ENCODE measurements at places on chromosomes 13 and 19. TPM values are rescaled to one million over a fixed set of nuclear protein-coding genes. Genes with fewer than 3 reads are reported as not detected.

DNA sequence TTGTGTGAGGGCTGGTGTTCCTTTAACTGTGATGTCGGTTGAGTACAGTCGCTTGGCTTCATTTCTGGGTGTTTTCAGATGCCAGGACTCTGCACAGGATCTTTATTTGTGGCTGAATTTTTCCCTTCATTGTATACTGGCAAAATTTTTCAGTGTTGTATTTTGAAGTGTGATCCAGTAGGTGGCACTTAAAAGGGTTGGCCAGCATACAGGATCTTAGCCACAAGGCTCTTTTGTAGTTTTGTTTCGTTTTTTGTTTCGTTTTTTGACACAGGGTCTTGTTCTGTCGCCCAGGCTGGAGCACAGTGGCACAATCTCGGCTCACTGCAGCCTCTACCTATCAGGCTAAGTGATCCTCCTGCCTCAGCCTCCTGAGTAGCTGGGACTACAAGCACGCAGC is 8.7 kb downstream of the FCAR start:
- DNase-seq: no peak

DNA sequence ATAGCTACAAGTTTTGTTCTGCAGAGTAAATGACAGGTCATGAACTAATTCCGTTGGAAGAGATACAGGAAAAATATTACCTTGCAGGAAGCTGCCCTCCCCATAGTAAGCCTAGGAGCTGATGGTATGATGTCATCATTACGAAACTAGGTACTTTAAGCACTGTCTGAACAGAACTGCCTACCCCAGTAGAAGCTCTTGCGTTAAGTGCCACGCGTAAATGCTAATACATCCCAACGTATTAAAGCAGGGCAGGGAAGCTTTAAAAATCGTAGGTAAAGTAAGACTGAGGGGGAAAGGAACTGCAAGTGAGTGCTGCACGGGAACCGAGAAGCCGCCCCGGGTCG is 572 bp downstream of the UGGT2 start:
- DNase-seq: no peak

GRCh38 chr13:35769812-35770211 is 293.3 kb upstream of the MAB21L1 start:
- DNase-seq: no peak

DNA sequence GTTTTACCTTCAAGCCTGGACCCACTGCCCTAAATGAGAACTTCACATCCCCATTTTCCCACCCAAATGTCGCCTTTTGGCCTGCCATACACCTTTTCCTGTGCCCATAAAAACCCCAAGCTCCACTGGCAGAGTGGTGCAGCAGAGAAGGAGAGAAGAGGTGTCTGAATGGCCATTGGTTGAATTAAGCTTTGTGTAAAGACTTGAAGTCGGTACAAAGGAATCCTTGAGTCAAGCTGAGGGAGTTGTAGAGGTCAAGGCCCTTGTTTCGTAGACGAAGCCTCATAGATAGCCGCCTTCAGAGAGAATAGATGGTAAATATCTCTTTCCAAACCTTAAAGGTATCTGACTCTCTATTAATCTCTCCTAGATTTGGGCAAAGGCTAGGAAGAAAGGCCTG is 1479.2 kb upstream of the PRR20A start:
- no peak for DNase-seq

The HIPK4 gene
- not detected for total RNA-seq

DNA sequence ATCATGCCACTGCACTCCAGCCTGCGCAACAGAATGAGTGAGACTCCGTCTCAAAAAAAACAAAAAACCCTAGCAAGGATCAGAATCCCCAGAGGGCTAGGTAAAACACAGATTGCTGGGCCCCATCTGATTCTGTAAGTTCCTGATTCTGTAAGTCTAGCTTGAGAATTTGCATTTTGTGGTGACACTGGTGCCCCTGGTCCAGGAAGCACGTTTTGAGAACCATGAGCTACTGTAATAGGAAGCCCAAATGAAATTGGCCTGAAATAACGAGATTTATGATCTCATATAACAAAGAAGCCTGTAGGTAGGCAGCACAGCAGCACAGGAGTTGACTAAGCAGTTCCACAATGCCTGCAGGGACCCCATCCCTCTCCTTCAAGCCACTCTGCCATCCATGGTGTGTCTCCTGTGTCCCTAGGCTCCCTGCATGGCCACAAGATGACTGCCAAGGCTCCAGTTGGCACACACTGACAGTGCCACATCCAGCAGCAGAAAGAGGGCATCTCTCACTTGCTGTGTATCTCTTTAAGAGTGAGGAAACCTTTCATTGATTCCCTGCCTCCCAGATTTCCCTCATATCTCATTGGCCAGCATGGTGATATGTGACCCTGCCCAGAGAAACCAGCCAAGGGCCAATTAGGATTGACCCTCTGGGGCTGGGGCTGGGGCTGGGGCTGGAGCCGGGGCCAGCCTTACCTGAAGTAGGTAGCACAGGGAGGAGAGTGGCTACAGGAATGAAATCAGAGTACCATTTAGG is 21.7 kb downstream of the SIPA1L3 start:
- DNase-seq: no peak

The FAAP24 gene
- total RNA-seq: 1.4 TPM

DNA sequence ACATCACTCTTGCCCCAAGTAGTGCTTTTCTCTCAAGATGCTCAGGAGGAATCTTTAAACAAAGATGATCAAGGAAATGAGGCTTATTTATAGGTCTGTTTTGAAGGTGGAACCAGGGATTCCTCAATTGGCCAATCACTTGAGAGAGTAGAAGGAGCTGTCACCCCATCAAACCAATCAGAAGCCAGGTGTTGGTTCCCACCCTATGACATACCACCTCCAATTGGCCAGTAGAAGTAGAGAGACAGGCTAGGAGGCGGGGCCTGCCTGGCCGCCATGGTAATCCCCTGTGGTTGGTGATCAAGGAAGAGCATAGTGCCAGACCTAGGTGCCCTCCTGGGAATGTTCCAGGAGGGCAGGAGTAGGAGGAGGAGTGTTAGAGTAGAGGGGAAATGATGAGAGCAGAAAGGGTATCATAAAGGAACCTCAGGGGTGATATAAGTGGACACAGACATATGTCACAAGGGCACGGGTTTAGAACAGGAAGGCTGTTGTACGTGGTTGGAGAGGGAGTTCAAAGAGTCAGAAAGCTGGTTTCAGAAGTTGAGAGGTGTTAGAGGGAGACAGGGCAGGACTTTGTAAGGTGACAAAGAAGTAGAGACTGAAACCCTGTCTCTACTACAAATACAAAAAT is 10.5 kb downstream of the PMIS2 start:
- no peak for DNase-seq

GRCh38 chr19:46660551-46661019 is 397 bp downstream of the DACT3 start:
- DNase-seq: no peak

The CCDC8 gene
- total RNA-seq: 6.1 TPM

DNA sequence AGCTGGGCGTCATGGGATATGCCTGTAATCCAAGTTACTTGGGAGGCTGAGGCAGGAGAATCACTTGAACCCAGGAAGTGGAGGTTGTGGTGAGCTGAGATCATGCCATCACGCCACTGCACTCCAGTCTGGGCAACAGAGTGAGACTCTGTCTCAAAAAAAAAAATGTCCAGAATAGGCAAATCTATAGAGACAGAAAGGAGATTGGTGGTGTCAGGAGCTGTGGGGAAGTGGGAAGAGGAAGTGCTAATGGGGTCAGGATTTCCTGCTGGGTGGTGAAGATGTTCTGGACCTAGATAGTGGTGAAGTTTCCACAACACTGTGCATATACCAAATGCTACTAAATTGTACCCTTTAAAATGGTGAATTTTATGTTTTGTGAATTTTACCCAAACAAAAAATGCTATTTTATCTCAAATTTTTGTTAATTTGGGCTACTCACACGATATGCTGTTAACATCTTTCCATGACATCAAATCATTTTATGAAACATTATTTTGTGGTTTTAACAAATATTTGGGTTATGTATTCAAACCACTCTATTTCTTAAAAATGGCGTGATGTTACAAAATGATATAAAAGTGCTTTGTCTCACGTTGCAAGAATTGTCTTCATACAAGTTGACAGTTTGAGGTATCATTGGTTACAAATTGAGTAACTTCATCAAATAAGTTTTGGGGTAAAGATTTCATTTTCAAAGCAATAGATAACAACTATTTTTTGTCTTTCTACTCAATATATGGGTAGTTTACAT is 7.4 kb upstream of the CYP4F3 start:
- no peak for DNase-seq

The CLEC4G gene
- 3.6 TPM for total RNA-seq

The CAMSAP3 gene
- 0.28 TPM for total RNA-seq

GRCh38 chr19:46648060-46648960 is 12.3 kb upstream of the GNG8 start:
- DNase-seq: no peak

DNA sequence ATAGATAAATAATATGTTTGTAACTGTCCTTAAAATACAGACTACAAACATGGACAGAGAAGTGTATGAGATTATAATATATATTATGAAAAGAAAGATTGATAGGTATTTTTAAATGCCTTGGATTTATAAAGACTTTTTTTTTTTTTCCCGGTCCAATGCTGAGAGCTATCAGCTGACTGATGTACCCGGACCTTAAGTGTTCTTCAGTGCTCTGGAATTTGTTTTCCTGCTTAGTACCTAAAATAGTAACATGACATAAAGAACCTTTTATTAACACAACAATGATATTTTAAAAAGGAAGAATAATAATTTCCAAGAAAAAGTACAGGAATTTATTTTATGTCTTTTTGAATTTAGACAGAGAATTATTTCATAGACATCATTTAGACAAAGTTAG is 795.5 kb upstream of the PCDH9 start:
- no peak for DNase-seq

DNA sequence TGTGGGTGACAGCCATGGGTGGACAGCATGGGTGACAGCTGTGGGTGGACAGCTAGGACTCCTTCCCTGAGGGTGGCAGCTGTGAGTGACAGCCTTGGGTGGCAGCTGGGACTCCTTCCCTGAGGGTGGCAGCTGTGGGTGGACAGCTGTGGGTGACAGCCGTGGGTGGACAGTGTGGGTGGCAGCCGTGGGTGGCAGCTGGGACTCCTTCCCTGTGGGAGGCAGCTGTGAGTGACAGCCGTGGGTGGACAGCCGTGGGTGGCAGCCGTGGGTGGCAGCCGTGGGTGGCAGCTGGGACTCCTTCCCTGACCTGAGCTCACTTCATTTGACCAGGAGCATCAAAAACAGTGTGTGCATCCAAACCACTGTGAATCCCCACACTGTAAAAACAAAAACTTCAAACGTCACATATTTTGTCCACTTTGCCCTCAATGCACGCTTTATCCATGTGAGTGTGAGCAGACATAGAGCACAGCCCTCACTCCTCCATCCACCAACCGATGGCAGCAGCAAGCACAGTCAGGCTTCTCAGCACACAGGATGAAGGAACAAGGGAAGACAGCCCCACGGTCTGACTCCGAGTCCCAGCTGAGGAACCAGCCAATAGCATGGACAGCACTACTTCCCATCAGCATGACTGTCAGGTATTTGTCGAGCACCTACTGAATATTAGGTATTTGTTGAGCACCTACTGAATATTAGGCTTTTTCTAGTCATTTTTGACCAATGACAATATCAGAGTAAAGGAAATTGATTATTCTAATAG is 1.6 kb upstream of the CFAP97D2 start:
- no peak for DNase-seq

The HCST gene
- total RNA-seq: not detected

The NOVA2 gene
- total RNA-seq: 3.0 TPM

The ZIK1 gene
- total RNA-seq: 4.8 TPM

DNA sequence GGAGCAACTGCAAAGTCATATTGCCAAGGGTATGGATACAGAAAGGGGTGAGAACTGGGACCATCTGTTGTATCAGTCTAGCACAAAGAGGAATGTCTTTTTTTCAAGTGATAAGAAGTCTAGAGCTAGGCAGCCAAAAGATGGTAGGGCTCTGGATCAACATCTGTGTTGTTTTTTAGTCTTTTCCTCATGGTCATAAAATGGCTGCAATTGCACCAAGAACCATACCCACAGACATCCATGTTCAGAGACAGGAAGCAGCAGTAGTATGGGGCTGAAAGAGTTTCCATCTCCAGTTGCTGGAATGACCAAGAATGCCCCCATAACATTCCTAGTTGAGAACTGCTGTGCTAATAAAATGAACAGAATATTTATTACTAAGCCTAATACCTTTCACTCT is 25.6 kb downstream of the KCNC3 start:
- DNase-seq: no peak

GRCh38 chr13:40394304-40394985 is 272.0 kb downstream of the FOXO1 start:
- no peak for DNase-seq

GRCh38 chr13:82358284-82358683 is 1524.0 kb downstream of the SLITRK1 start:
- no peak for DNase-seq

The ADAMTS10 gene
- total RNA-seq: 90.6 TPM

The TDRD3 gene
- total RNA-seq: 41.0 TPM

DNA sequence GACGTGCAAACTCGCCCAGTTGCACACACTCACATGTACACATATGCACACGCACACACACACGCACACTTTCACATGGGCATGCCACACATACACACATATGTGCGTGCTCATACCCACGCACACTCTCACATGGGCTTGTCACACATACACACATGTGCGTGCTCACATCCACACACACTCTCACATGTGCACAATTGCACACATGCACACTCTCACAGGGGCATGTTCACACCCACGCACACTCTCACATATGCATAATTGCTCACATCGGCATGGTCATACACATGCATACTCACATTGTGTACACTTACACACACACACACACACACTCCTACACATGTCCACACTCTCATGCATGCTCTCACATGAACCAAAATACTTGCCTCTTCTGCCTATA is 32.8 kb upstream of the PEPD start:
- DNase-seq: no peak

The ZNF121 gene
- 28.6 TPM for total RNA-seq

The FARP1 gene
- total RNA-seq: 61.9 TPM

The PRR36 gene
- total RNA-seq: not detected

GRCh38 chr13:110046811-110047210 is 260.1 kb downstream of the COL4A1 start:
- no peak for DNase-seq

The NANOS2 gene
- total RNA-seq: not detected

DNA sequence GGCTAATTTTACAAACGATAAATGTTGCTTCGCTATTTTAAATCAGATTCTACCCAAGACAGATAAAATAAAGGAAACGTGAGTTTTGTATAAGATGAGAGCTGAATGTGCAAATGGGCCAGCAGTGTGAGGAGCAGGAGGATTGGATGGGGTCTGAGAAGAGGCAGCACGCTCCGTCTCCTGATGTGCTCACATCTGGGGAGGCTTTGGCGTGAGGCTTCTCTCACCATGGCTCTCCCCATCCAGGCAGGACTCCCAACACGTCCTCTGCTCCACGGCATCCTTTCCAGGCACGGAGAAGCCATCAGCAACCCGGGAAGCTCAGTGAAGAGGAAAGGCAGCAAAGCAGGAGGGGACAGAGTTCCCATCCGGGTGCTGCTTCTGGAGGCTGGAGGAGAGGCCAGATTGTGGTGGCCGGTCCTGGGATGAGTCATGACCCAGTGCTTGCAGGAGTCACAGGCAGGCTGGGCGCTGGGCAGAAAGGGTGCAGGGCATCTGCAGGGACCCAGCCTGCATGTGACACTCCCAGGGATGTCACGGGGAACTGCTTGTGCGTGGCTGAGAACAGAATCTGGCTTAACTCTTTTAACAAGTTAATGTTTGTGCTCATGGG is 47.5 kb downstream of the ZNF536 start:
- DNase-seq: no peak

The UPK1A gene
- total RNA-seq: 0.55 TPM

The STAP2 gene
- total RNA-seq: 3.6 TPM
